ENCODE measurements at places on chromosomes 3 and 15.

DNA sequence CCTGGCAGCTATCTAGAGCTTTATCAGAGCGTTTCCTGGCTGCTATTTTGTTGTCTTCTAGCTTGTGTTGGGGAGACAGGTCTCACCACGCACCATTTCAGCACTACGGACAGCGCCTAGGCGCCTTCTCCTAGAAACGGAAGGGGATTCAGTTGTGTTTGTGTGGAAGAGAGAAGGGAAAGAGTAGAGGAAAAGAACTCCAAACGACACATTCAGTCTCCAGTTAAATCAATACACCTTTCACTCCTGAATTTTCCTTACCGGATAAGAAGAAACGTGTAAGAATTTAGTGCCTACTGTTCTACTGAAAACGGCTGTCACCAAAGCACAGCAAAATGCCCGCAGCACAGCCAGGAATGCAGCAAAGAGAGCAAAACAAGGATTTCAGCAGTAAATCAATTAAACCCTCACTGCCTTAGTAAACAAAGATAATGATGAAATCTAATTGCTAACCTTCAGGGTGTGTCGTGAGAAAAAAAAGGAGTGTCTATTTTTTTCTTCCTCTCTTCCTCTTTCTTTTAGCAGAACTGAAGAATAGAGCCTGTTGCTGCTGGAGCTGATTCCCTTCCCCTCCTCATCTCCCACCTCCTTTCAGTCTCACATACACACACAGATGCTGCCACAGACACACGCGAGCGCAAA lies 412 bp upstream of the CTXN2 start:
- DNase-seq = no peak

GRCh38 chr3:3853544-3853943 lies 54.3 kb downstream of the LRRN1 start:
- no peak for DNase-seq

DNA sequence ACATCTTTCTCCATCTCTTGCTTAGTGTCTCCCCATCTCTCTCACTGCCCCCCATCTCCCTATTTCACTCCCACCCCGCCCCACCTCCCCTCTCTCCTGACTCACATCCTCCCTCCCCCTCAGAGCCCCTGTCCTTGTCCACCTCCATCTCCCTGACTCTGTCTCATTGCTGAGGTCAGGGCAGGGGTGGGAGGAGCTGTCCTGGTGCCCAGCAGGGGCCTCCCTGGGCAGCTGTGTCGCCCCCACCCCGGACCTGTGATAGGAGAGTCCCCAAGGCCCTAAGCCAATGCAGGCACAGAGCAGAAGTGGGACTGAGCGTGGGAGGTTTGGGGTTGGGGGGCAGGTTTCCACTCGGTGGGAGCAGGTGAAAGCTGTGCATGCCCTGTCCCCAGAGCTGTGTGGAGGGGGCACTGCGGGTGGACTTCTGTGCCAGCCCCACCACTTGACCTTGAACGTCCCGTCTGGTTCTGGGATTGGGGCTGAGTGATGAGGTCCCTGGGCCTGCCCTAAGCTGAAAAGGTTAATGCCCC lies 210.8 kb downstream of the TBC1D2B start:
- DNase-seq = no peak

DNA sequence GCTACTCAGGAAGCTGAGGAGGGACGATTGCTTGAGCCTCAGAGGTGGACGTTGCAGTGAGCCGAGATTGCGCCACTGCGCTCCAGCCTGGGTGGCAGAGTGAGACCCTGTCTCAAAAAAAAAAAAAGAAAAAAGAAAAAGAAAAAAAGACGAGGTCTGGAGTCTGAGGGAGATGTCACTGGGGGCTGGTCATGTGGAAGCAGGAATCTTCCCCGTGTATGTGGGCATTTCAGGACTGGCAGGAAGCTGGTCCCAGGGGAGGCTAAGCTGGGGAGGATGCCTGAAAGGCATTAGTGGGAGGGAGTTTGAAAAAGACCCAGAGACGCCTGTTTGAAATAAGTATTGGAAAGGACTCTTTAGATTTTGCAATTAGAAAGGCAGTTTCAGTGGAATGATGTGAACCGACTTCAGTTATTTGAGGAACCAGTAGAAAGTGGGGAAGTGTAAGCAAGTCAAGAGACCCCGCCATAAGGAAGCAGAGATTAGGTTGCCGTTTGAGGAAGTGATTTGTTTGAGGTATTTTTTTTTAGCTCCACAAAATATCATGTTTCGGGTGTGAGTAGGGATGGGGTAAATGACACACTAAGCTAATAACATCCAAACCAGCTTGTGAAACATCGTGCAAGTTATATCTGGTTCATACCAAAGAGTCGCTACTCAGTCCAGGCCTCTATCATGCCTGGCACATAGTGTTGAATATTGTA lies 55.5 kb downstream of the ST6GAL1 start:
- no peak for DNase-seq

DNA sequence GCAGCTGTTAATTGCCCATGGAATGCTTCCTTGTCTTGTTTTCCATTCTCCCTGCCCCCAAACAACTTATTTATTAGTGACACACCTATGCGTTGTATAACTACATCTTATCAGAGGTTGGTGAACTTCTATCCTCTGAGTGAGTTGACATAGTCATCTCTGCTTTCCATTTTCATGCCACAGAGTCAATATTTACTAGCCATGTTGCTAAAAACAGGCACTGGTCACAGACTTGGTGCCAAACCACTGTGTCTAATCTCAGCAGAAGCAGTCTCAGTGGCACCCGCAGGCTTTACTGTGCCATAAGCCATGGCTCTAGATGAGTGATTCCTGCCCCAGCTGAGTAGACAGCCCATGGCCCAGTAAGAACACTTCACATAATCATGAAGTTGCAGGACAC lies 26.5 kb downstream of the DAPK2 start:
- DNase-seq = no peak

- no peak for DNase-seq
Observed at GRCh38 chr3:31079689-31080088, 185.2 kb upstream of the GADL1 start.

DNA sequence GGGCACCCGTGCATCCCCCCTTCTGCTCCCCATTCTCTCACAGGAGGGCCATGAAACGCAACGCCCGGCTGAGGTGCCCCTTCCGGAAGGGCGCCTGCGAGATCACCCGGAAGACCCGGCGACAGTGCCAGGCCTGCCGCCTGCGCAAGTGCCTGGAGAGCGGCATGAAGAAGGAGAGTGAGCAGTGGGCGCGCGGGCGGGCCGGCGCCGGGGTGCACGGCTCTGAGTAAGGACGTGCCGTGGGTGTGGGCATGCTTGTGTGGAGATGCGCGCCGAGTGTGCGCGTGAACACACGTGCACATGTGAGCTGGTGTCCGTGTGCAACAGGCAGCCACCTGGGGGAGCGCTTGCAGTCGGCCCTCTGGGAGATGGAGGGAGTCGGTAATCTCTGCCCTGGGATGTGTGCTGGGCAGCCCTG lies 28.1 kb downstream of the NR1I2 start:
- DNase-seq = peak; percentile 50

DNA sequence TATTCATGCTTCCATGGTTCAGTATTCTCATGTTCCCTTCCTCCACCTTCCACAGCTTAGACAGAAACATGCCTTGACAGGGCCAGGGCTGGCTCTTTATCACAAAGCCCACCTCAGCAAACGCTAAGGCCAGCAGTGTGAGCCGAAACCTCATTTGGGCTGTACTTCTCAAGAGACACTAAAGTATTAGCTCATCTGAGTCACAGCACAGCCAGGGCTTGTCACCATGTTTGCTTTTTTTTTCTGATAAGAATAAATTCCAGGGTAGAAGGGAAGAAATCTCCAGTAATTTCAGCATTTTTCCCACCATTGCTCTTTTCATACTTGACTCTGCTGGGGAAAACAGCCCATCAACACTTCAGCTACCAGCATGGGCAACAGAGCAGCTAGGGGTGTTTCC lies 95.4 kb downstream of the MYLK start:
- no peak for DNase-seq

DNA sequence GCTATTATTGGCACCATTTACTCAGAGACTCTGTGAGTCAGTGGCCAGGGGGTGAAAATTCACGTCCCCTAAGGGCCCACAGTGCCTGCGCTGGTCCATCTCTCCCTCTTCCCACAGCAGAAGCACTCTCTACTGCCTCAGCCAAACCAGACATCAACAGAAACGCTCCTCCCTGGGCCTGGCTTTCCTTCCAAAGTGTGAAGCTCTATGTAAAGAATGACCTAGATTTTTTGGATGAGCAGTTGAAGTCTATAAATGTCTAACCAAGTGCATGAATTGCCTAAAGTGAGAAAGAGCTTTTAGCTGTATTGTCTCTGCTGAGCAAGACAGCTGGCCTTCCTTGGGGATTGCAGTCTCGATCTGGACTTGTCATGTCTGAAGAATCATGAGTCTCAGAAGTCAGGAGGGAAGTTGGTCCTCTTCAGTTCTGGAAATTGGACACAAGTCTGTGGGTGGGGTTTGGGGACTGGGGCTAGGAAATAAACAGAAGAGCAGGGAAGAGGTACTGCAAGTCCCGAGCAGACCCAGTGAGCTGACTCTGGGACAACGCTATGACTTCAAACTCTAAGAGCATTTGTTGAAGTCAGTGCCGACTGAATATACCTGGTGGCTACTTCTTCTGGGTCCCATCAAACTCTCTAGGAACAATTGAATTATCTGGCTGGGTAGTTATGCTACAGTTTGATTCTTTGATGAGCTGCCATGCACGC lies 29.0 kb downstream of the RASGRP1 start:
- DNase-seq = no peak

DNA sequence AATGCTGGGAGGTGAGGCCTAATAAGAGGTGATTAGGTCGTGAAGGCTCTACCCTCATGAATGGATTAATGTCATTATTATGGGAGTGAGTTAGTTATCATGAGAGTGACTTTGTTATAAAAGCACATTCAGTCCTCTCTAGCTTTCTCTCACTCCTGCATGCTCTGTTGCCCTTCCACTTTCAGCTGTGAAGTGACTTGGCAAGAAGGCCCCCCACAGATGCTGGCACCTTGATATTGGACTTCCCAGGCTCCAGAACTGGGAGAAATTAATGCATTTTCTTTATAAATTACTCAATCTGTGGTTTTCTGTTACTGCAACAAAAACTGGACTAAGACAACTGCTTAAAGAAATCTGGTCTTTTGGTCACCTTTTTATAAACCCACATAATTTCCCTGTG lies 144.3 kb downstream of the FBN1 start:
- no peak for DNase-seq

- no peak for DNase-seq
Observed at GRCh38 chr3:134929976-134930375, 134.9 kb downstream of the EPHB1 start.

- DNase-seq = no peak
Observed at GRCh38 chr3:11733914-11734313, 90.2 kb upstream of the VGLL4 start.

DNA sequence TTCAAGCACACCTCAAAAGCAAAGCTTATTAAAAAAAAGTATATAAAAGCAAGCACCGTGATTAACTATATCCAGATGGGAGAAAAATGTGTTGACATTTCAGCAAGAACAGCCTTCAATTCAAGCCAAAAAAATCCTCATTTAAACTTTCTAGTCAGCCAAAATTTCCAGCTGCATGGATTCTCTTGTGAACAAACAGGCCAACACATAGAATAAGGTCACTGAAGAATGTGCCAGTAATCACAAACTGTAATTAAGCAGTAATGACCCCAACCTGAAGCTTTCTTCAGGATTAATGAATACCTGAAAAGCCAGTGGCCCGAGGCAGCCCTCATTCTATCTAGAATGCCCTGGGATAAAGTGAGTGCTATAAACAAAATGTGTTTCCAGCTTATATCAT lies 130.7 kb upstream of the KCNMB2 start:
- no peak for DNase-seq

DNA sequence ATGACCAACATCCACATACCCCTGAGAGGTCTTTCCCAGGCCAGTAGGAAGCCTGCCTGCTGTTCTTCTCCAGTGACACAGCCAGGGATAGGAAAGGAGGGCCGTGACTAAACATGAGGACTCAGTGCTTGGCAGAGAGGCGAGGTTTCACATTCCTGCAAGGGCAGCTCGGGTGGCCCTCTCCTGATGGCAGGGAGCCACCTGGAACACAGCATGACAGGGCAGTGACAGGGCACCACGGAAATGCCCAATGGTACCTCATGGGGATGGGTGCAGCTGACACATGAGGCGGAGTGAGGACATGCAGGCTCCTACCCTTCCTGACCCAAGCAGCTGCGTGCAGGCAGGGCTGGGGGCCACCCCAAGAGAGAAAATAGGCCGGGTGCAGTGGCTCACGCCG lies 7.4 kb upstream of the TGM5 start:
- DNase-seq = no peak

GRCh38 chr3:71583566-71584393 lies at the start of gene FOXP1:
FOXP1 (minus strand) TSS chr3:71583728; CDS start chr3:71198381, 385,347 bp downstream.
- peak; percentile 61 for DNase-seq

DNA sequence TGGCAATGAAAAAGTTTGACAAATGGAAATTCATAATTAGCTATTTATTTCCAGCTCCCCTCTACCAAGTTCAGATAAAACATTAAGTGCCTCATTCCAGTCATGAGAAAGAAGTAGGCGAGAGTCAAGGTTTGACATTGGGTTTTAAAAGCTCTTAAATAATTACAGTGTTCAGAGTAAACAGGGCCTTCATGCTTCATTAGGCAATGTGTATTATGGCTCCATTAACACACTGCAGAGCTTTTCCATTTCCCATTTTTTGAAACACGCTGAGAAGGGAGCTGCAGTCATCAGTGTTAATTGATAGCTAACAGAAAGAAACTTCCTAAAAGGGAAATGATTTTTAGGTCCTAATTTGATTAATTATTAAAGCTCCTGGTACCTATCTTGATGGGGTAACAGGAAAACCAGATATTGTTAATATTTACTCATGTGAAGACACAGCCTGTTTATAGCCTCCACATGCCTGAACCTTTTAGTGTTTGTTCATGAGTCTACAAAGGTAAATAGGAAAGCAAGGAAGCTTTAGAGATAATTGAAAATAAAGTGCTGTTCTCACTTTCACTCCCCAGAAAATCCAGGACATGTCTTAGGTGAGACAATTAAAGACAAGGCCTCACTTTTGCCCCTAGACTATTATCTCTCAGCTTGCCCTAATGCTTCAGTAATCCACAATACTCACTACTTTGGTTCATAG lies 28.7 kb downstream of the SST start:
- no peak for DNase-seq

Measured in stimulated activated CD4-positive, alpha-beta T cell treated with anti-CD3 and anti-CD28 coated beads, Interleukin-15, amount 100 ng/mL, for 1 hour (primary cell).